ENCODE measurements at places on chromosomes 2 and 18.

DNA sequence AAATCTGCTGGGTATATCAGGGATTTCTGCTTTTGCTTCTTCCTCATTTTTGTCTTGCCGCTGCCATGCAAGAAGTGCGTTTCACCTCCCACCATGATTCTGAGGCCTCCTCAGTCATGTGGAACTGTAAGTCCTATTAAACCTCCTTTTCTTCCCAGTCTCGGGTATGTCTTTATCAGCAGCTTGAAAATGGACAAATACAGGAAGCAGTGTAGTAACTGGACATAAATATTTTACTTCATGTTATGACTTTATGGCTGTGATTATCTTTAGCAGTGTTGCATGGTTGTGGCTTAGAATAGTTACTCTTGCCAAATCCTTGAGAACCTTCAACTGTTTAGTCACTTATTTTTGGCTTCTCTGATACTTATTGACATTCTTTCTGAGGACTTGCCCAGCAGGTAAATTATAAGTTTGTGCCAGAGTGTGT, 66.2 kb upstream of the DLX2 start:
- DNase-seq: no peak
- no peak overlapping the region for H3K27ac ChIP-seq
- no peak overlapping the region for H3K4me3 ChIP-seq
- H3K36me3 ChIP-seq: no peaks in the 10 kb centered on the region
- peaks cover 38% of the 10 kb centered on the region for H3K27me3 ChIP-seq
- peaks cover 5% of the 10 kb centered on the region for H3K4me1 ChIP-seq

DNA sequence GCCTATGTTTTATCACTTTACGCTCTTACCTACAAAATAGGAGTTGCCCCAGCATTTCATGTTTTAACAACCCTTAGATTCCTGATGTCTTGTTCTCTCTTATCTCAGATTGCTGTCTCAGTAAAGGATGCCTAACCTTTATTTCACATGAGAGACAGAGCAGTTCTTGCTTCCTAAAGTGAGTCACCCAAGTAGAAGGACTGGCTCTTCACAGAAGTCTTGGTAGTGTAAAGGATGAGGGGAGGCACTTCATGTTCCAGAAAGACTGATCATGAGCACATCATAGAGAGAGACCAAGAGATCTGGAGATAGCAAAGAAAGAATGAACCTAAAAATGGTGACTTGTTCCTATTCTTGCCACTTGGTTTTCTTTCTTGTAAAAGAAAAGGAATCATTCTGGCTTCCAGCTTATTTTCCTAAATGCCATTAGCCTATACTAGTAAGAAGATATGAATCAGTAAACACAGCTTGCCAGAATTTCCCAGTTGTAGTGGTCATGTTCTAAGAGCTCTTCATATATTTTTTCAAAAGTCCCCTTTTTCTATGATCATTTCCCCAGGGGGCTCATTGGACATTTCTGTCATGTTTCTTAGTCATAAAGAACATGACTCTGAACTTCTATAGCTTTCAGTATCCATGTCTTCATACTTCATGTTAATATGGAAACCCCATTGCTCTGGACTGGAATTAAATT, 54.9 kb downstream of the MAPRE2 start:
- DNase-seq: no peak
- H3K36me3 ChIP-seq: peaks cover 6% of the 10 kb centered on the region
- H3K4me1 ChIP-seq: no peaks in the 10 kb centered on the region
- no peak overlapping the region for H3K27ac ChIP-seq
- H3K27me3 ChIP-seq: no peaks in the 10 kb centered on the region

DNA sequence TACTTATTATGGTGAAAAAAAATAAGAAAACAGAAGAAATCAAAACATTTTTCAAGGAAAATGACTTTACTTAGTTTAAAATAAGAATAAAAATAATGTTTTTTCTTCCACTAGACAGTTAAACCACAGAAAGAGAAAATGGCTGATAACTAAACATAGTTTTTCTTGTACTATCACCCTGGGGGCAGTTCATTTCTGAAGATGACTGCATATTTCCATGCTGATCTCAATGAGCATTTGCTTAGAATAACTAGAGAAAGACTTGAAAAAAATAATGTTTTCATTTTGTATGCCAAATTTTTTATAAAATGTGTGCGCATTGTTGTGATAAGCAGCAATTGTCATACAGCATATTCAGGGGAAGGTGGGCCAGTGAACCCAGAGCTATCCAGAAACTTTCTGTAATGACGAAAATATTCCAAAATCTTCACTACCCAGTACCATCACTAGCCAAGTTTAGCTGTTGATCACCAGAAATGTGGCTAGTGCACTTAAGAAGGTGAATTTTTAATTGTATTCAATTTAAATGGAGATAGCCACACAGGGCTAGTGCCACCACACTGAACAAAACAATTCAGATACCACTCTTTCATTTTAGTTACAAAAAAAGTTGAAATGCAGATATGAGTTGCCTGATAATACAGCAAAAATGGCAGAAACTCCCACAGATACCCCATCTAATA, 513.4 kb upstream of the NETO1 start:
- no peaks in the 10 kb centered on the region for H3K27me3 ChIP-seq
- peaks cover 4% of the 10 kb centered on the region for H3K4me1 ChIP-seq
- H3K27ac ChIP-seq: no peak overlapping the region
- H3K4me3 ChIP-seq: no peak overlapping the region

DNA sequence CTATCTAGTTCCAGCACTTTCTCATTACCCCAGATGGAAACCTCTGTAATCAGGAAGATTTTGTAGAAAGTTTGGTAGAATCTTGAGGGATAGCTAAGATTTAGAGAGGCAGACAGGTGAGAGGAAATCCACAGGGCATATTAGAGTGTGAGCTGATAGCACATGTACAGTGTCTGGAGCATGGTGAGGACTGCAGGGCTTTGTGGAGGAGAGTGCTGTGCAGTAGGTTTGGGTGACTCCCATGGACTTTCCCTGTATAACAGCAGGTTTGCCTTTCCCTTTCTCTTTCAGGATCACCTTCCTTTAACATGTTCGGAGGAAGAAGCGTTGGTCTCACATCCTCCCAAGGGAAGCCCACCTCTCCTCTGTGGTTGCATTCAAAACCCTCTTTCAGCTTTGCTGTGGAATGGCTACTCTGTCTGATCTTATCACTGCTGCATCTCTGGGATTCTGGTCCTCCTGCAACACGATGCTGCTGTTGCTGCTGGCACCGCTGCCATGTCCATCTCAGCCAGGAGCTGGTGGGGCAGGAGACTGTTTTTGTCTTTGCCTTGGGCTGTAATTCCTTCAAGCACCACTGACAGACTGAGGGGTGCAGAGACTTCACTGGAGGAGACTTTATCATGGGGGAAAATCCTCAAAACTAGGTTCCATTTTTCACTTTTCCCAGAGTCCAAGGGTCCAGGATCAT, 7.8 kb upstream of the KIF5C start:
- H3K4me3 ChIP-seq: no peak overlapping the region
- DNase-seq: no peak
- peaks cover 63% of the 10 kb centered on the region for H3K27me3 ChIP-seq
- H3K36me3 ChIP-seq: no peaks in the 10 kb centered on the region
- no peak overlapping the region for H3K27ac ChIP-seq

DNA sequence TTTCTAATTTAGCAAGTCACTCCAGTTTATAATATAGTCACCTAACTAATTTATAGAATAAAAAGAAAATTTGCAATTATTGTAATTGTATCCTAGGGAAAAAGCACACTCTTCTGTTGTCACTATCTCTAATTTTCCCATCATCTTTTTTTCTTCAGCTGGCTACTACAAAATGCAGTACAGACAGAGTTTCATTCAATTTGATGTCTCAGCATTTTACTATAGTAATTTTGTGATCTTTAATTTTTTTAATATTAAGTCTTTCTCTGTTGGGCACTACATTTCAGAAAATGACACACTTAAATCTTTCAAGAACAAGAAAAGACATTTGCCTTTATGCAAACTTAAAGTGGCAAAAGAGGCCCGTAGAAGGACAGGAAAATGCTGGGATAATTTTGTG, 118.0 kb downstream of the LRRTM4 start:
- H3K4me1 ChIP-seq: peaks cover 7% of the 10 kb centered on the region
- no peak overlapping the region for H3K27ac ChIP-seq
- H3K27me3 ChIP-seq: no peaks in the 10 kb centered on the region
- DNase-seq: no peak
- H3K4me3 ChIP-seq: no peak overlapping the region

GRCh38 chr2:143686585-143687164, 557.5 kb downstream of the ARHGAP15 start:
- H3K27ac ChIP-seq: no peak overlapping the region
- H3K27me3 ChIP-seq: peaks cover 17% of the 10 kb centered on the region
- no peak for DNase-seq
- no peak overlapping the region for H3K4me3 ChIP-seq
- peaks cover 21% of the 10 kb centered on the region for H3K4me1 ChIP-seq

DNA sequence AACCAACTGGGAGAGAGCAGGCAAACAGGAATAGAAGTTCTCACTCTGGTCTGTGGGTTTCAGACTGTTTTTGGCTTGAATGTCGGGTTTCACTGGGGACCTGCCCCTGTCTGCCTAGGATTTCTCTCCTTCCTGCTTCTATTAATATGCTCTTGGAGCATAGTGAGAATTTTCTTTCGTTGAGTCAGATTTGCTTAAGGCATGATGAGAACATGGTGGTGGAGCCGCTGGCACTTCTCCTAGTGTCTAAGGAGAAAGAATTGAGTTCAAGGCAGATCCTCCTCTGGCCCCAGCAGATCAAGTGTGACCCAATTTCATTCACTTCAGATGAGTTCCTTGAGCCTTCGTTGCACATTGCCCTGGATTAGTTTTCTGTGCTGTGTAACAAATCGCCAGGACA, 103.9 kb upstream of the HS6ST1 start:
- peaks cover 3% of the 10 kb centered on the region for H3K4me1 ChIP-seq
- peaks cover 5% of the 10 kb centered on the region for H3K36me3 ChIP-seq
- H3K4me3 ChIP-seq: no peak overlapping the region

- no peak overlapping the region for H3K4me3 ChIP-seq
- DNase-seq: no peak
- peaks cover 20% of the 10 kb centered on the region for H3K4me1 ChIP-seq
- no peaks in the 10 kb centered on the region for H3K27me3 ChIP-seq
These were observed 15.1 kb downstream of the BIN1 start for GRCh38 chr2:127091886-127092285.

GRCh38 chr2:42129947-42130346, 39.2 kb upstream of the EML4 start:
- no peak for DNase-seq
- H3K27ac ChIP-seq: no peak overlapping the region
- no peak overlapping the region for H3K4me3 ChIP-seq
- peaks cover 26% of the 10 kb centered on the region for H3K4me1 ChIP-seq

GRCh38 chr18:52219102-52219501, 120.9 kb upstream of the DCC start:
- no peaks in the 10 kb centered on the region for H3K36me3 ChIP-seq
- H3K27me3 ChIP-seq: peaks cover 4% of the 10 kb centered on the region
- DNase-seq: no peak
- no peak overlapping the region for H3K27ac ChIP-seq
- H3K4me3 ChIP-seq: no peak overlapping the region

DNA sequence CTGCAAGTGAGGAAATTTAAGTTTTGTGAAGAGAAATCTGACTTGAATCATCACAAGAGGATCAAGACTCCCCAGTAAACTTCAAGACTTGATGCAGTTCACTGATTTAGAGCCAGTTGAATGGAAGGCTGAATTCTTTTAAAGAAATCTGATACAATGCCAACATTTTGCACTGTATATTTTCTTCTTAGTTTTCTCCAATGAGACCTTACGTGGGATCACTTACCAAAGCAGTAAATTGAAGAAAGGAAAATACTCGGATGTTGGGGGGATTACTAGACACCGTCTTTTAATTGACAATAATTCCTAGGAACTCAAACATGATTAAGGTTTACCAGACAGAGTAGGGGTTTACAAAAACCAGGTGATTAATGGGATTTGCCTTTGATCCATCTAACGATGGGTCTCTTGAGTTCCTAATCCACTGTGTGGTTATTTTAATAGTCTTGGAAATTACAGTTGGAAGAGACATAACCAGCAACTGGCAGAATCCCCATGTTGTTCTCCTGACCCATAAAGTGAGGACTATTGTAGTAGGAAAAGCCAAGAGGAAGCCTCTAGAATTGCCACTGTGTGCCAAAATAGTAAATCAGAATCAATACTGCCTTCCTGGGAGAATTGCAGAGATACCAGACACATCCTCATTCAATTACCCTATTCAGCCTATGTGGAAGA, 354.5 kb downstream of the PID1 start:
- H3K27ac ChIP-seq: no peak overlapping the region
- H3K27me3 ChIP-seq: no peaks in the 10 kb centered on the region
- no peak for DNase-seq
- no peaks in the 10 kb centered on the region for H3K4me1 ChIP-seq

DNA sequence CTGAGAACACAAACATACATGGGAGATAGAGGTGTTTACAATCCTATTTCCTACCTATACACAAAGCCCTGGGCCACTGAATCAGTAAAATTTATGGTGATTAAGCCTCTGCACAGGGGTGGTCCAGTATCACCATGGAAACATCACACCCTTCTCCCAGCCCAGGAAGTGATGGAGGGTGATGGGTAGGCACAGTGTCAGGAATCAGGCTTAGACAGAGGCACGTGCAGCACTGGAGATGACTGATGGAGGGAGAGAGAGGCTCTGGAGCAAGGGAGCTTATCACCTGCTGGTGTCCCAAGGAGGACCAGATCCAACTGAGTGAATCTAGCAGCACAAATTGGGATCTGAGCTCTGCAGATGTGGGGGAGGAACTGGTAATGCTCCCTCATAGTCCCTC, 117.2 kb downstream of the RPIA start:
- H3K4me1 ChIP-seq: peaks cover 3% of the 10 kb centered on the region
- H3K27me3 ChIP-seq: no peaks in the 10 kb centered on the region
- H3K27ac ChIP-seq: no peak overlapping the region
- DNase-seq: no peak
- H3K4me3 ChIP-seq: no peak overlapping the region

GRCh38 chr2:12155303-12156051, 409.0 kb downstream of the LPIN1 start:
- no peak for DNase-seq
- no peak overlapping the region for H3K27ac ChIP-seq
- H3K4me1 ChIP-seq: no peaks in the 10 kb centered on the region
- H3K27me3 ChIP-seq: peaks cover 3% of the 10 kb centered on the region
- H3K4me3 ChIP-seq: no peak overlapping the region

- H3K27me3 ChIP-seq: no peaks in the 10 kb centered on the region
- no peak overlapping the region for H3K27ac ChIP-seq
- no peak overlapping the region for H3K4me3 ChIP-seq
- DNase-seq: no peak
These were observed 270.8 kb downstream of the ZEB2 start for GRCh38 chr2:144249035-144249637.

GRCh38 chr2:109330056-109330455, 201.1 kb downstream of the SH3RF3 start:
- H3K4me1 ChIP-seq: no peaks in the 10 kb centered on the region
- H3K36me3 ChIP-seq: no peaks in the 10 kb centered on the region
- H3K4me3 ChIP-seq: no peak overlapping the region
- H3K27ac ChIP-seq: no peak overlapping the region
- no peak for DNase-seq

DNA sequence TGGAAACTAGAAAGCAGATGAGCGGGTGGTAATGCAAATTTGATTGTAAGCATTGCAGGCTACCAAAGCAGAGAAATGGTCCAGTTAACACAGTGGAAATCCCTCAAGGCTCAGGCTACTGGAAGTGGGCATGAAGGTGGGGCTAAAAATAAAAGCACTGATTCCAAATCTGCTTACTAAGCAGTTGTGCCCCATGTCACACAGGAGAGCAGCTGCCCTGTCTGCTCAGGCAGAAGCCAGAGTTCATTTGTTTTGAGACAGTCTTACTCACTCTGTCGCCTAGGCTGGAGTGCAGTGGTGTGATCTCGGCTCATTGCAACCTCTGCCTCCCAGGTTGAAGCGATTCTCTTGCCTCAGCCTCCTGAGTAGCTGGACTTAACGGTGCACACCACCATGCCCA, 42.5 kb upstream of the TSPYL6 start:
- H3K4me1 ChIP-seq: no peaks in the 10 kb centered on the region
- no peaks in the 10 kb centered on the region for H3K36me3 ChIP-seq
- H3K27me3 ChIP-seq: peaks cover 3% of the 10 kb centered on the region

Measured in progenitor cell of endocrine pancreas (in vitro differentiated cells).